ENCODE measurements at places on chromosomes 2 and 18.

DNA sequence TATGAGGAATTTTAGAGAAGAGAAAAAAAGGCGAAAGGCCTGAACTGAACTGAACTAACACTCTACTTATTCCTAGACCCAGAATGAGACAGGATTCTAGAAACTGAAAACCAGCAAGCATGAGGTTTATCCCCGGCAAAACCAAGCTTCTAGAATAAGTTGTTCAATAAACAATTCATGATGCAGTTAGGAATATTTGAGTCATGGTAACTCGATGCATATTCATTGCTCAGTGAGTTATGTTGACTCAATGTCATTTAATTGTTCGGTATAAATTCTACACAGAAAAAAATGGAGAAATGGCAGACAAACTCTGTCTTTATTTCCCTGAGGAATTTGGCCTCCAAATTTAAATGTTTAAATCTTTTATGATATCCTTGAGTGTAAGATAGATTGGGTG is 321.5 kb downstream of the SATB2 start:
- no peak for DNase-seq

GRCh38 chr2:186486651-186487647 is 889 bp downstream of the ZC3H15 start:
- no peak for DNase-seq

DNA sequence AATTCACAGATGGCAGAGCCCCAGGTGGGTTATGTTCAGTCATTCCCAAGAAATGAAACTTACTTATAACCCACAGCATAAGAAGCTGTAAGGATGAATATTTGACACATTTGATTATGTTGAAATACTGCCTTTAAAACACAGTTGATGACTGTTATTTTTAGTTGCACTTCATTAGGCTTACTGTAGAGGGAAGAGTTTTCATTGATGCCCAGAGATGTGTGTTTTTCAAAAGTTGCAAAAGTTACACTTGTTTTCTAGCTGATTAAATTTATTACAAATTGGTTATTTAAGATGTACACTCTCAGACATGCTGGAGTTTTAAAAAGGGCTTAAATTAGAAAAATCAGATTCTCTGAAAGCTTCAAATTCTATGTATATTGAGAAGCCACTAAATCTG is 506.1 kb downstream of the PARD3B start:
- DNase-seq: no peak

GRCh38 chr2:159736048-159736447 is 23.7 kb downstream of the MARCHF7 start:
- DNase-seq: no peak

DNA sequence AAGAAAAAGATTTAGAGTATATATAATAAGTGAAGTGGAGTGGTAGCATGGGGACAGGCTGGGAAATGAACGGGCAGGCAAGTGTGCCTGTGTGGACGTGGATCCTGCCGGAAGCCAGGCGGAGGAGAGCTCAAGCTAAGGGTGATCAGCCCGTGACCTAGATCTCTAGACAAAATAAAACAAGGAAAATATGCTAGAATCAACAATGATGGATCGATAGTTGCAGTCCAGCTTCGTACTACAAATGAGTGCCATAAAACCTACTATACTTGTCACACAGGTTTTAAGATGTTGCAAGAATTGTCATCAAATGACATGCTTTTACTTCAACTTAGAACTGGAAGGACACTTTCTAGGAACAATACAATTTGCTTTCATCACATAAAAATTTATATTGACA is 8.5 kb downstream of the EIF2AK2 start:
- DNase-seq: no peak

GRCh38 chr18:80245781-80246444 is 1.4 kb downstream of the PARD6G start:
- no peak for DNase-seq

DNA sequence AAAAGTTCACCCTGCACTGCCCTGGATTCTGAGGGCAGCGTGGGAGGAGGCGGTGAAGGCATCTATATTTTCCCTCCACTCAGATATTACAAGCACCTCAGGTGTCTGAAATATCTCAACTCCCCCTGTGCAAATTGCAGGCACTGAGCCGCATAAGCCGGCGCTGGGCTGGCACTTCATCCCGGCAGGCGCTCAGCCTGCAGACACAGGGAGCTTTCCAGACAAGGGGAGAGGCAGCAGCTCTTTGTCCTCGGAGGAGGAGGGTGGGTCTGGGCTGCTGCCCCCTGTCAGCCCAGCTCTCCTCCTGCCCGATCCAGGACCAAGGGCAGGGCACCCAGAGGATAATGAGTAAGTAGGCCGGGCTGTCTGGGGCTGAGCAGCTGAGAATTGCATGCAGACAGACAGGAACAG is 189.3 kb upstream of the MYT1L start:
- no peak for DNase-seq

DNA sequence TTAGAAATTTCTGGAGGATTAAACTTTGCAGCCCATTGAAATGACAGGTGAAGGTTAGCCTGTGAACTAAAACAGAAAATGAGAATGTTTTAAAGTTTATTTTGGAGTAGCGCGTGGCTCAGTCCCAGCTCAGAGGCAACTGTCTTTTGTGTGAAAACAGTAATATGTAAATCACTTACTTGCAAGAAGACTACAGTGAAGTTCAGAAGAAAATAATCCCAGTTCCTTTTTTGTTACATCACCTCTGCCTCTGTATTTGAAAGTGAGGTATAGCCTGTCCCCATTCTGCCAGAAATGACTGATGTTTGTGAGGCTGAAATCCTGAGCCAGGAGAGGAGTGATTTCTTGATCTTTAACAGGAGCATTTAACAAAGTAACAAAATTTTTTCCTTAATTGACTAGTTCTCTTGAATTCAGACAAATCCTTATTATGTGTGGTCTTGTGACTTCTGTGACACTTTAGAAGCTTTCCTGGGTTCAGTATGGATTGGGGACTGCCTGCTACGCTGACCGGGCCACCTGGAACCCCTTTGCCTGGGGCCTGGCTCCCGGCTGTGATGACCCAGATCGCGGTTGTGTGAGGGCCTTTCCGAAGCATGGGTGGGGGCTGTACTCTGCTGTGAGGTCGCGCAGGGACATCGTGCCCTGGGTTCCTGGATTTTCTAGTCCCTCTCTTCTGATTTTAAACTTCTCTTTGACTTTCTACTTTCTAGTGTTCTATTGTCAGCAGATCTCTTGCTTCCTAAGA is 24.3 kb downstream of the TRAPPC12 start:
- no peak for DNase-seq

All from hippocampal formation (tissue), 2 donors.